ENCODE measurements at places on chromosomes 7 and 10.

DNA sequence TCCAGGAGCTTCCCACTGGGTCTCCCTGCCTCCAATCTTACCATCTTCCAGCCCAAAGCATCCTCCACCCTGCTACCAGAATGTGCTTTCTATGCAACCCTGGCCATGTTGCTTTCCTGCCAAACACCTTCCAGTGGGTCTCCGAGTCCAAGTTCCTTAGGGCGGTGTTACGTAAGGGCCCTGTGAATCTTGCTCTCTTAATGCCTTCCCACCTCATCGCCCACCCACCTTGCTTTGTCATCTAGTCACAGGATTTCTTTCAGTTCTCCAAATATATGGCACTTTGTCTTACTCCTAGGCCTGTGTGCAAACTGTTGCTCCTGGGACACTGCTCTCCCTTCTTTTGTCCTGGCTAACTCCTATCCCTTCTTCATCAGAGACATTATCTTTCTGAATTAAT is 344.5 kb downstream of the RPS24 start:
- DNase-seq, result no peak

- no peak for DNase-seq
Observed at GRCh38 chr7:67018940-67019339, 22.3 kb downstream of the TYW1 start.

DNA sequence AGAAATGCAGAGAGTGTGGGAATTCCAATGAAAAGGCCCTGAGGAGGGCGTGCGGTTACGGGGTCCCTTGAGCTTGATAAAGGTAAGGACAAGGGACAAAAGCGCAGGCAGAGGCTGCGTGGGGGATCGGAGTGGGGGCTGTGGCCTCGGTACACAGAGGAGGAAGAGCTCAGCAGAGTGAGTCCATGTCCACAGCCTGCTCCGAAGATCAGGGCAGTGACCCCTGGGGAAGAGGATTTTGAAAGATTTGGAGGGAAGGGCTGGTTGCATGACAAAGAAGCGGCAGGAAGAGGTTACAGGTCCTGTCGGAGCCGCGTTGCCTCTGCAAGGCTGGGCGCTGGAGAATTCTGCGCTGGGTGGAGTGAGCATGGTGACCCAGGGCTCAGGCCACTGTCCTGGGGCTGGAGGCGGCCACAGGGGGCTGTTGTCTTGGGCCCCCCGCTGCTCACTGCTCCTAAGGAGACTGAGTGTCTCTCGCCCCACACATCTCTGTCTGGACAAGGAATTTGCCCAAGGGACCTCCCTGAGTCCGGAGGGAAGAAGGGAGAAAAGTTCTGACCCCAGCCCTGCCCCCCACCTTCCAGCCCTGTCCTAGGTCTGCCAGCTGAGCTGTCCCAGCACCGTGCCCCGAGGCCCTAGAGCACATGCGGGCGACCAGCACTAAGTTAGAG is 69.8 kb upstream of the INSIG1 start:
- DNase-seq, result no peak

DNA sequence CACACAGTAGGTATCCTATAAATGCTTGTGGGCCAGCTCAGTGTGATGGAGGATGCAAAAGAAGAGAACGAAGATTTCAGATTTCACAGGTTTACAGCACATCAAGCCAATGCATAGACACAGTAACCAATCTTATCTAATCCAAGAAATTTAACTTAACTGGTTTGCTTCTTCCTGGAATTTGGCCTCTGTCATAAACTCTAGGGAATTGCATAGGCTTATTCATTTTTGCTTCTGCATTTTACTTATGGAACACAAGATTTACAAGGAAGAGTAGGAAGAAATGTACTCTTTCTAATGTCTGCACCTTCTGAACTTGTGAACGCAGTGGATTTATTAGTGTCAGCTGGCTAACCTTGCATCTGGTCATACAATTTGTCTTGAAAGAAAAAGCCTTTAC is 389.4 kb upstream of the NPVF start:
- no peak for DNase-seq

DNA sequence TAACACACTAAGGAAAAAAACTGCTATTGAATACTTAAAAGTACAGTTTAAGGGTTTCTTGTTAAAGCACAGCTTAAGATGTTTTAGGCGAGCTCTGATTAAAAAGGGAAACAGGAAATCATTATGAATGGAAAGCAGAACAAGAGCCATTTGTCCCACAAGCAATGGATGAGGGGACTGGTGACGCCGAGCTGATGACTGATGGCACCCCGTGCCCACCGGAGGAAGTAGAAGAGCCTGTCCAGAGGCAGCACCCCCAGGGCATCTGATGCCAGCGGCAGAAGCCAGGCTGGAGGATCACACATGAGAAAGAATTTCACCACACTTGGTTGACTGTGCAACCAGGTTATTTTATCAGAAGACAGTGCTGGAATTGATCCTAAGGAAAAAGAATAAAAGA is 15.0 kb upstream of the INSIG1 start:
- DNase-seq, result no peak

DNA sequence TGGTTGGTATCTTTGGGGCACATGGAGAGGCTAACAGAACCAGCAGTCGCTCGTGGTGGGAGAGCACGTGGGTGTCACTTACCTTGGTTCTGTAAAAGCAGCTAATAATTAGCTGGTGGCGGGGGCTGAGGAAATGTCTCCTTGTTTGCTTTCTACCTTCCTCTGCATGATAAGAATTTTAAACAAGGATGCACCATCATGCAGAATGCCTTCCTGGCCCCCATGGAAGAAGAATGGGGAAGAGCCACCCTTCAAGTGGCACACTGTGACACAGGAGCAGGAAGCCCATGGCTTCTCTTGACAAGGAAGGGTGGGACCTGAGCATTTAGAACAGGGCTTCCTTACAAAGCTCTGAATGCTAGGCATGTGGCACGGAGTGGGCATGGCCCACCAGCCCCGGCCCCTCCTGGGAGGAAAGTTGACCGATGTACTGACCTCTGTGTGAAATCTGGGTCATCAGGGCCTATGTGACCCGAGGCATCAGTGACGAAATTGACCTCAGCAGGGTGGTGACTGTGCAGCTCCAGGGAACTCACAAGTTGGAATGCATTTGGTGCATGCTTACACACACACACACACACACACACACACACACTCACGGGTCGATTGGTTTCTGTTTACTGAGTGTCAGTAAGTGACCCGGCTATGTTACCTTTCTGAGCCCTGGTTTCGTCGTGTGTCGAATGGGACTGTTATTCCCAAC is 116.9 kb upstream of the ANLN start:
- no peak for DNase-seq

DNA sequence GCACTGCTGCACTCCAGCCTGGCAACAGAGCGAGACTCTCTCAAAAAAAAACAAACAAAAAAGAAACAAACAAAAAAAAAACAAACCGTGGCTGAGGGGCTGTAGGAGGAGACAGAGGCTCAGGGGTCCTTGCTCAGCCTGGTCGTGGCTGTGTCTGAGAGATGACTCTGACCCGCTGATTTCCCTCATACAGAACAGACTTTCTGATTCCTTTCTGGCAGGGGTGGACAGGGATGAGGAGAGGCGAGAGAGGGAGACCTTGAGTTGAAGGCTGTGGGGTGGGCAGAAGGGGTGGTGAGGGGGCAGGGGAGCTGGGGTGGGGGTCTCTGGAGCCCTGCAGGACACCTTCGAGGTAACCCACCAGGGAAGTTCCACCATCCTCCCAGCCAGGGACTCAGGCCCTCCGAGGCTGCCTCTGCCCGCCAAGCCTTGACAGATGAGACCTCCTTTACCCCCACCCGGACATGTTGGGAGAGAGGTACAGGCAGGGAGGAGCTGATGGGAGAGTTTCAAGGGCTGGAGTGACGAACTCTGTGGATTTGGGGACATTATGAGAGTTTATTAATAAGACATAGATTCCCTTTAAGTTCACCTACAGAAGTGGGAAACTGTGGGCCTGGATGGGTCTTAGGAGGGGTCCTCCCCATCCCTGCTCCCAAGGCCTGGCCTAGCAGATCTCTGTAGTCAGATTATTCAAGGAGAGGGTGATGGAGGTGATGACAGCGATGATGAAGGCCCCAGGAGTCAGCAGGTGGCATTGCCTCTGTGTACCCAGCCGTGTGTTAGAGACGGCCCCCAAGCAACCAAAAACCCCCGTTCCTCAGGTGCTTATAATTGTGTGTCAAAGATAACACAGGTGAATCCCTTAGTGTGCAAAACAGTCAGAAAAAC is 2.0 kb downstream of the MUC12 start:
- DNase-seq, result no peak
